Smooth muscle cell of the brain vasculature (primary cell): ENCODE measurements at places on chromosomes 12 and 14.

GRCh38 chr12:96883571-96883970, 23.5 kb upstream of the NEDD1 start:
- no peak for DNase-seq

DNA sequence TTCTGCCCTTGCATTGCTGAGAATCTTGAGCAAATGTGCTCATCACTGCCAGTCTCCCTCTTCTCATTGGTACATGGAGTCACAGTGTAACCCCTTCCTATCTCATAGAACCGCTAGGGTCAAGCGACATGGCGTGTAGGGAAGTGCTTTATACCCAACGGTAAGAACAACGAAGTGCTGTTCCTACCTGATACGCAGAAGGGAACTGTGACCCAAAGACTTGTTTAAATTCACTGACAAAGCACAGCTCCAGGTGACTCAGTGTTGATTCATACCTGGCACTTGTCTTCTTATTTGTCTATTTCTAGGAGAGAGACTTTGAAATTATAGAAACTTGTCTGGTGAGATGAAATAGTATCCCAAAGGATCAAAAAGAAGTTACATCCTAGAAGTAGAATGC, 53.7 kb downstream of the FBXL14 start:
- DNase-seq, result no peak

- DNase-seq, result no peak
Observed at GRCh38 chr12:85920324-85920947, 46.3 kb downstream of the NTS start.

DNA sequence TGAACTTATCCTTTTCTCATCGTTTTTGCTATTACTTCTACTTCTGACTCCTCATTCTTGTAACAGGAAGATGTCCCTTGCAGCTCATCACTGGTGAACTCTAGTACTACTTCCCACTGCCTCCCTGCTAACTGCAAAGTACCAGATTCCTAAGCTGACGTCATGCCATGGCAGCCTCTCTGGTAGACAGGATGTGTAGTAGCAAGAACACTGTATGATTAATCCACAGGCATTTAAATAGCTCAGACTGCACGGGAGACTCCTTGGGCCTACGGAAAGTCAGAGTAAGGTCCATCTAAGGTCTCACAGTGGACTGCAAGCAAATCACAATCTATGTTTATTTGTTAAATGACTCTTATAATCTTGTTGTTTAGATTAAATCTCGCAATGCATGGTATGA, 43.5 kb downstream of the DNAI7 start:
- DNase-seq, result peak; percentile 90

DNA sequence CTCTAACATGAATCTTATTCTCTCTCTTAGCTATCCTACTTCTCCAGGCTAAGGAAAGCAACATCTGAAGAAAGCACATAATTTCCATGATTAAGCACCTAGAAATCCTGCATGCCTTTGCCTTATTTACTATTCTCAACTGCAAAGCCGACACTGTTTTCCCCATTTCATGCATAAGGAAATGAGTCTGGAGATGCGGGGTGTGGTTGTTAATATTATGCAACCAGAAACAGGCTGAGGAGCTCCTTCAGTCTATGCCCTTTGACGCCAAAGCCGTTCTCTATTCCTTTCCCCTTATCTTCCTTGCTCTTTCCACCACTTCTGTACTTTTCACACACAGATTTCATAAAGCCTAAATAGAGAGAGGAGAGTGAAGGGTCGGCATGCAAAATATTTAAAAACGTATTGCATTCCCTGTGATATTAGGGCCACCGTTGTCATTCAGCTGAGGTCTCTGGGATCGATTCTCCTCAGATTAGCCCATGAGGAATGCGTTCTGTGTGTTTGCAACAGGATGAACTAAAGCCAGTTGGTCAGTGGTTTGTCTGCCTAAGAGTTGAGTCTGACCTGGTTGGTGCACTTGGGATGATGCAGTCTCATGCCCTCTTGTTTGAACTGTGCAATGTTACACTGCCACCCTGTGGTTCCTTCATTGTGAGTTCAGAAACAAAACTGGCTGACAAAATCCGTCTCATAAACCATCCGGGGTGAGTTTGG, 53.1 kb upstream of the PLEKHG7 start:
- DNase-seq, result peak; percentile 51

DNA sequence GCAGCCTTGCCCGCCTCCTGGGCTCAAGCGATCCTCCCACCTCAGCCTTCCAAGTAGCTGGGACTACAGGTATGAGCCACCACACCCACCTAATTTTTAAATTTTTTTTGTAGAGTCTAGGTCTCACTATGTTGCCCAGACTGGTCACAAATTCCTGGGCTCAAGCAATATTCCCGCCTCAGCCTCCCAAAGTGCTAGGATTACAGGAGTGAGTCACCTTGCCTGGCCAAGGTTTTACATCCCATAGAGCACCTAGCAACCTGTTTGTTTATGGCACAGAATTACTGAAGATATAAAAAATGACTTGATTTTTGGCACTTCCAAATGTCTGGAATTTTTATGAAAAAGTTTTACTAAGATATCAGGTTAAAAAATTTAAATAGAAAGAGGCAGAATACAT, 16.5 kb downstream of the MYO1A start:
- DNase-seq, result no peak

- no peak for DNase-seq
Observed at GRCh38 chr12:57620936-57621496, 9.8 kb downstream of the ARHGEF25 start.

DNA sequence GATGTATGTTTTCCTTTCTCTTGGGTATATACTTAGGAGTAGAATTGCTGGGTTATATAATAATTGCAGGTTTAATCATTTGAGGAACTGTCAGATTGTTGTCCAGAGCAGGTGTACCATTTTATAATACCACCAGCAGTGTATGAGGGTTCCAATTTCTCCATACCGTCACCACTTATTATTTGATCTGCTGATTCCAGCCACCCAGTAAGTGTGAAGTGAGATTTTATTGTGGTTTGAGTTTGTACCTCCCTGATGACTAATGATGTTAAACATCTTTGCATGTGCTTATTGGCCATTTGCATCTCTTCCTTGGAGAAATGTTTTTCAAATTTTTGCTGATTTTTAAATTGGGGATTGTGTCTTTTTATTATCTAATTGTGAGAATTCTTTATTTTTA, 15.1 kb downstream of the NCKAP5L start:
- DNase-seq, result no peak

DNA sequence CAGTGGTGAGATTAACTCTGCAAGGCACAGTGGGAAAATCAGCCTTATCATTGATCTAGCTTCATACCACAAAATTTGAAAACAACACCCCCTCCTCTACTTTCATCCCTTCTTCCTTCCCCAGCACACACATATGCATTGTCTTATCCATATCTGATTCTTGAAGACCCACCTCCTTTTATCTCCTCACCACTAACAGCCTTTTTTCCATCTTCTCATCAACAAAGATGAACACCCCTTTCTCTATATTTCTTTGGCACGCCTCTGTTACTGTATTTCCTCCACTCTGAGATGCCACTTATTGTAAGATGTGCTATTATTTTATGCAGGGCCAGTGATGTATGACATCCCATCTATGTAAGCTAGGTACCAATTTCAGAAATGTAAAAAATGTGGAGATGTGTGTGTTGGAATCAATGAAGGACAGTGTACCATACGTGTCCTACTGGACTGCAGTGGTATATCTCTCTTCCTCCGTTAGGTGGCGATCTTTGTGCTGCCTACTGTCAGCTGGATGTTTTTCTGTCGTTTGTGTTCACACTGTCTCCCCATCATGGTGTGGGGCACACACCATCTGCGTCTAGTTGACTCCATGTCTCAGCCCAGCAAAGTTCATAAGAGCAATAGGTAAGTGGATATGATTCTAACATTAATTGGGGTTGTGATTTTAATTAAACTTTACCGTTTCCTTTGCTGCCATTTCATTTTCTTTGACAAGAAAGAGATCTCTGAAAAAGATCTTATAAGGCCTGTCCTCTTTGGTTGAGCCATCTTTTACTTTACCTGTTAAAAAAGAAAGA, 24.0 kb downstream of the CCDC38 start:
- no peak for DNase-seq

DNA sequence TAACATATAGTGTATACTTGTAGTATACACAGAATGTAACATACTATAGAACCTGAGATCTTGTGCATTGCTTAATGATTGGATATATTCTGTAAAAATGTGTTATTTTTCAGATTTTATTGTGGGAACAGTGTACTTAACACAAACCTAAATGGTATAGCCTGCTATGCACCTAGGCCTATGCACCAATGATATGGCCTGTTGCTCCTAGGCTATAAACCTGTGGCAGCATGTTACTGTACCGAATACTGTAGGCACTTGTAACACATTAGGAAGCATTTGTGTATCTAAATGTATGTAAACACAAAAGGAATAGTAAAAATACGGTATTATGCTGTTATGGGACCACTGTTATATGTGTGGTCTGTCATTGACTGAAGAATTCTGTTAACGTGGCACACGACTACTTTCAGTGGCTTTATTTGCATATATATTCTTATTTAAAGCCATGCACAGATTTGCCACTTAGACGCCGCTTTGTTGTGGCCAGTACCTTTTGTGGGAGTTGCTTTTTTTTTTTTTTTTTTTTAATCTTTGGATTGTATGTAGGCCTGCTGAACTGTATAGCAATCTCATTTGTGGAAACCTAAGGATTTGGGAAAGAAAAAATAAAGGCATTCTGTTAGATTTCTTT, 7.4 kb downstream of the PAPOLA start:
- no peak for DNase-seq

DNA sequence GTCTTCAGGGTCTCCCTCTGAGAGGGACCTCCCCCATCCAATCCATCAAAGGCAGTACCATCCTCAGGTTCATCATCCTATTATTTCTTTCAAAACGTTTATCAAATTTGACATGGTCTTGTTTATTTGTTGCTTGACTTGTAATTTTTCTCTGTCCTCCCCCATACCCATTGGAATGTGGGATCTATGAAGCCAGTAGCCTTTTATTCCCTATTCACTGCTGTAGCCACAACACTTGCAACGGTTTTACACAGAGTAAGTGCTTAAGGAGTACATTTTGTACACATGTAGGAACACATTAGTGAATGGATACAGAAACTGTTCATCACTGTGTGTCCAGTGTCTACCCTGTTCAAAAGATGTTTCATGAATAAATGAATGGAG, 41.5 kb downstream of the IGF1 start:
- no peak for DNase-seq

DNA sequence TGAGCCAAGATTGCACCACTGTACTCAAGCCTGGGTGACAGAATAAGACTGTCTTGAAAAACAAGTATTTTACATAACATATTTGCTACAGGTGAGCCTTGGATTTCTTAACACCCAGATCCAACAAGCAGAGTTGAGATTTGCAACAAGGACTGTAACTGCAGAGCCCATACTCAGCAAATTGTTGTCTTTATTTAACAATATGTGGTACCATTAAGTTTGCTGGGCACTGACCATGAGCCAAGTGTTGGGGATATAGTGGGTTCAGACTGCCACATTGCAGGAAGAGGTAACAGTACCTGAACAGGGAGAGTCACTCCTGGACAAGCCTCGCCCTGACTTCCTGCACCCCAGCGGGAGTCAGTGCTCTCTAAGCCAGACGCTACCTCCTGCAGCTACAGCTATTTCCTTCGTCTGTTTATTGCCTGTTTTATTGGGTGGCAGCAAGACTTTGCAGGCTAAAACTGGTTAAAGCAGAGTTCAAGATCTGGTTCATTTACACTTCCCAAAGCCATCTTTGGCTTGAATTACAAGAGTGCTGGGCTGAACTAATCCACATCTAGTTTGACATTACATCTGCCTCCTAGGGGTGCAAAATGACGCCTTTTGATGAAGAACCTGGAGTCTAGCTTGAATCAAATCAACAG, 12.5 kb downstream of the AHSA1 start:
- no peak for DNase-seq

GRCh38 chr14:88621100-88621499, 58.3 kb downstream of the ZC3H14 start:
- DNase-seq, result no peak
